ENCODE measurements at places on chromosomes 5 and 9.

DNA sequence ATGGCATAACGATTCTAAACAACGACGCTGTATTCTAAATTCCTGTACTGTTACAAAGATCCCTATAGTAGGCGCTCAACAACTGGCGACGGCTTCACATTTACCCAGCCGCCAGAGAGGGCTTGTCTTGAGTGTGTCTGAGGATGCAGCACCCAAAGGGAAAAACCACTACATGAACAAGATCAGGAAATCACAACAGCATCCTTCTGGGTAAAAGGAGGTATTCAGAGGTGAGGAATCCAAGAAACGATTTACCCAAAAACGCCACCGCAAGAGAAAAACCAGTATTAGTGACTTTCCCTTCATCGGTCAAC, 711 bp downstream of the TTC33 start:
- DNase-seq, result peak; percentile 57

DNA sequence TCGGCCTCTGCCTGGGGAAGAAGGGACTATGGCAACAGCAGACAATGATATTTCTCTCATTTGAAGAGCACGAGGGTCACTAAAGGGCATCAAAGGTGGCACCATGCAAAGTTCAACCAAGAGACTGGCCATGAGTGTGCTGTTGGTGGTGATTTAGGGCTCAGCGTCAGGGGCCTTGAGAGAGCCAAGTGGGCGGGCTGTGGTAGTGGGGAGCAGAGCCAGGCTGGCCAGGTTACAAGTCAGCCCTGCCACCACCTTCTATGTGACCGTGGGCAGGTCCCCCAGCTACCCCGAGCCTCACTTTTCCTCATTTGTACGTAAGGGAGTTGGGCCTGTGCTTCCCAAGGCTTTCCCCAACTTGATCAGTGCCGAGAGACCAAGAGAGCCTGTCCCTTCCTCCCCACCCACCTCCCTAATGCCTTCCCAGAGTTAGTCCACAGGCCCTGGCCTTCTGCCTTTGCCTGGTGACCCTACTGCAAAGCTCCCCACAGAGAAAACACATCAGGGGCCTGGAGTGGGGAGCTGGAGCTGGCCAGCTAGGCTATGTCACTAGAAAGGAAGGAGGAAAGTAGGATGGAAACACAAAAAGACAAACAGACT, 104.3 kb downstream of the PDE6A start:
- no peak for DNase-seq

- no peak for DNase-seq
Measured at GRCh38 chr5:51384281-51384840, 1.1 kb downstream of the ISL1 start.

- DNase-seq, result no peak
Measured at GRCh38 chr9:74122661-74123060, 374.5 kb upstream of the RORB start.

DNA sequence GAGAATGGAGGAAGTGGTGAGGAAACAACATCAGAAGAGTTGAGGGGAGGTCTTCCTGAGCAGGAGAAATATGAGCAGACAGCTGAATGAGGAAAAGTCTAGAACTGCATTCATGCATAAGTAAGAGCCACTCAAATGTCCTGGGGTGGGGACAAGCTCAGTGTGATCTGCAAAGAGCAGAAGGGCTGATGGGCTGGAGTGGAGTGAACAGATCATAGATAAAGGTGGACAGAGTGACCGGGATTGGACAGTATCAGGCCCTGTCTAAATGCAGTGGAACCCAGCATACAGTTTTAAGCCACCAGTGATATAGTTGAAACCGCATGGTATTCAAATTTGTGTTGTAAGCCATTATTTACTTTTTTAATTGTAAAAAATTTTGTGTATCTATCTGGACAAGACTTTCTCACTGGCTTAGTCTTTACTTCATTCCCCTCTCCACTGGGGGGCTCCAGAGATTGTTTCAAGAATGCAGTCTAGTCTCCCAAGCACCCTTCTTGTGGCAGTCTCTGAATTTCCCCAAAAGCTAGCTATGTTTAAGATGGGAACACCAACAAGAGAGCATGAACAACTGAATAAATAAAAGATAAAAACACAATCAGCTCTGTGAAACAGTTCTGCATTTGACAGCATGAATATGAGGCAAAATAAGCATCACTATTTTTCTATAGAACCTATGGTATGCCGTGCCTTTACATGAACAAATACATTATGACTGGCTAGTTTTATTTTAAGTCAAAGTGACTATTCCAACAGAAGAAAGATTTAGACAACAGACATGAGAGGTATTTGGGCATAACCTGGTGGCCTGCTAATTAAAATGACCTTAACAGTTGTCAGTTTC, 10.7 kb upstream of the STK32A start:
- no peak for DNase-seq

- no peak for DNase-seq
Measured at GRCh38 chr5:14760548-14761002, 96.1 kb downstream of the OTULIN start.

DNA sequence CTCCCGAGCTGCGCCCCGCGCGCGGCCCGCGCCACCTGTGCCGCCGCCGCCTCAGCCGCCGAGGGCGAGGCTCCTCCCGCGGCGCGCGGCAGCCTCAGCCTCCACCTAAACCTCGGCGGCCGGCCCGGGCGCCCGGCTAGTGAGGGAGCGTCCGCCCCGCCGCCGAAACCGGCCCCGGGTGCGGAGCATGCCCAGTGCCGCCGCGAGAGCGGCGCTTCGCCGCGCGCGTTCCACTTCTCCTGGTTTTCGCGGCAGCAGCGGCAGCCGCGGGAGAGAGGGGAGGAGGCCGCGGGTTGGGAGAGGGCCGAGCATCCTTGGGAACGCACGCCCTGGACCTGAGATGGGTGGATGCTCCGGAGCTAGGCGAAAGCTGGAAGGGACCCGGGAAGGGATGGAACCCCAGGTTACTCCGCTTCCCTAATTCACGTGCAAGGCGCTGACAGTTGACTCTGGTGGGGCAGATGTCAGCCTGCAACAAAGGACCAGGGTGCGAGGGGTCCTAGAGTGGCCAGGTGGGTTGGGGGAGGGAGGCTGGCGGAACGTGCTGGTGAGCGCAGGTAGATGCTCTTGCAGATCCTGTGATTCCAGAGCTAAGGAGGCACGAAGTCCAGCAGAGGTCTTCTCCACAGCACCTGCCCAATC, at the start of gene CTNND2:
CTNND2 (minus strand) TSS at position 182 of the 642 bp plus-strand sequence. CDS start 593 bp downstream, outside the sequence.
- no peak for DNase-seq

- peak; percentile 53 for DNase-seq
Measured at GRCh38 chr5:108728566-108729241, 19.0 kb upstream of the FER start.

GRCh38 chr9:136777359-136777758, 13.0 kb upstream of the LCN15 start:
- DNase-seq, result no peak

GRCh38 chr9:3963643-3964369, 336.1 kb downstream of the GLIS3 start:
- DNase-seq, result no peak

DNA sequence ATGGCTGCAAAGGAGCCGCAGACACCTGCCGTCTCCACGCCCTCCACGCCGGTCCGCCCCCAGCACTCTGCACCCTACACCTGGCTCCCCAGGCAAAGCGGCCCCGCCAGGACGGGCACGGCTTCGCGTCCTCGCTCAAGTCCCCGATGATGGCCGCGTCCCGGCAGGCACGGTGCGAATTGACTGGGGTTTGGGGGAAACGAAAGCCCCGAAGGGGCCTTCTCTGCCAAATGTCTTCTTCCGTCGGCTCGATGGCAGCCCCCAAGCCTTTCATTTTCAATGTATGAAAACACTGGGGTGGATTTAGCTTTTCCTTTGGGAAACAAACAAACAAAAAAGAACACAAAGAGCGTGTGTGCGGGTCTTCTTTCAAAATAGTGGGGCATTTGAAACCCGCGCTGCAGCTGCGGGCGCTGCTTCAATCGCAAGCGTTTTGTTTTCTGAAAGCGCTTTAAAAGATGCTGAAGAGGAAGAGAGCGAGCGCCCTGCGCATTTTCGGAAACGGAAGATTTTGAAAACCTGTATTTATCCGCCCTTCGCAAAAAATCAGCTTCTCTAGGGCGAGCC, 160.0 kb downstream of the RMI1 start:
- peak; percentile 9 for DNase-seq

DNA sequence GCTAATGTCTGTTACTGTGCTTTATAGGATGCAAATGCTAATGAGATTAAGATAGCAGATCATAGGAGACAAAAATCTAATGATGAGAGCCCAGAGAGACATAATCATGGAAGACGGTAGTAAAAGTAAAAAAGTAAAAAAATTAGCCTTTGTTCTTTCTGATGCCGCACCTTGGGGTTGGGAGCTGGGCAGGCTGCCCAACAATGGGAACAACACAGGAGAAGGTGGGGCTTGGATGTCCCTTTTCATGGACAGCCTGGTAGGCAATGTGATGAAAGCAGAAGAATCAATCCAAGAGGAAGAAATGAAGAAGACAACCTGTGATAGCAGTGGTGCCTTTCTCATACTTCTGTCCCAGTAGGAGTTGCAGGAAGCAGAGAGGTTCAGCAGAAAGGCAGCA, 57.2 kb downstream of the RAB14 start:
- DNase-seq, result no peak

DNA sequence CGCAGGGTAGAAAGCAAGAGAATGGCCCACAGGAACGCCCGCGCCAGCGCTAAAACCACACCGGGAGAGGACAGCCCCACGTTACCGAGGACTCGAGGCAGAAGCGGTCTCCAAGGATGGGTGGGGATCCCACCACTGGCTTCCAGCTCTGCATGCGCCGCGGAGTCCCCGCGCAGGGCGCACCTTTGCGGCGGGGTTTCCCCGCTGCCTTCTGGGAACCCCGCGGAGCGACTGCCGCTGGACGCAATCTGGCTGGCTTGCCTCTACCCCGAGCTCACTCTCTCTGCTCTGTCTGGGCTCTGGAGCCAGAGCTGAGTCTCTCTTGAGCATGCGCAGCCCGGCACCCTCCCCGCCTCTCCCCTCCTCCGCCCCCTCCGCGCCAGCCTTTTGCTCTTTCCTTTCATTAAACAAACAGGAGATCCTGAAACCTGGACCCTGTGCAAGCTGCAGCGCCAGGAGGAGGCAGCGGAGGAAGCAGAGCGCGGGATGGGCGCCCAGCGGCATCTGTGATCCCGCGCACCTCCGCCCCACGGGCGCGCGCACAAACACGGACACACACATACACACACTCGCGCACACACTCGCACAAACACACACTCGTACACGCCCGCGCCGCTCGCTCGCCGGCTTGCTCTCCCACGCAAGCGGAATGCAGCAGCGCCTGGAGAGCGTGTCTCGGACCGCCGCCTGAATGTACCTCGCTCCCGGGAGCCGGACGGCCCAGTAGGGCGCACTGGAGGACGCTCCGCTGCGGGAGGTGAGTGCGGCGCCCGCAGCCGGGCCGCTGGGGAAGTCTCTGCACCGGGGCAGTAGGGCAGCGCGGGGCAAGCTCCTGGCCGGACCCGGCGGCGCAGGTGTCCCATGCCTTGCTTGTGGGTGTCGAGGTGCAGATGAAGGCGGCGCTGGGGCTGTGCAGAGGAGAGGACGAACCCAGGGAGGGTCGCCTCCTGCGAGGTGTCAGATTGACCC, at the start of gene PLPPR1:
PLPPR1 (plus strand) TSS at position 382 of the 969 bp plus-strand sequence.
- DNase-seq, result no peak

DNA sequence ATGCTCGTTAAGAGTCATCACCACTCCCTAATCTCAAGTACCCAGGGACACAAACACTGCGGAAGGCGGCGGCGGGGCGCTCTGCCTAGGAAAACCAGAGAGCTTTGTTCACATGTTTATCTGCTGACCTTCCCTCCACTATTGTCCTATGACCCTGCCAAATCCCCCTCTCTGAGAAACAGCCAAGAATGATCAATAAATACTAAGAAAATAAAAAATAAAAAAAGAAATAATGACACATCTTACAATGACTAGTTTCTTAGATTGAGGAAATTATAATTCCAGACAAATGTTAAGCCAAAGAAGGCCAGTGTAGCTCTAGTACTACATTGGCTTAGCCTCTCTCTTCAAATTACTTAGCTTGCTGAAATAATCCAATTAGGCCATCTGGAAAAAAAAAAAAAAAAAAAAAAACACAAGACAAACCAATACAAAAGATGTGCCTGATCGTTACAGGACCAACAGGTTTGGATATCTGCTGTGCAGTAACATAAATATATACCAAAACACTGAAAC, 58.0 kb downstream of the ANXA2R start:
- DNase-seq, result no peak

DNA sequence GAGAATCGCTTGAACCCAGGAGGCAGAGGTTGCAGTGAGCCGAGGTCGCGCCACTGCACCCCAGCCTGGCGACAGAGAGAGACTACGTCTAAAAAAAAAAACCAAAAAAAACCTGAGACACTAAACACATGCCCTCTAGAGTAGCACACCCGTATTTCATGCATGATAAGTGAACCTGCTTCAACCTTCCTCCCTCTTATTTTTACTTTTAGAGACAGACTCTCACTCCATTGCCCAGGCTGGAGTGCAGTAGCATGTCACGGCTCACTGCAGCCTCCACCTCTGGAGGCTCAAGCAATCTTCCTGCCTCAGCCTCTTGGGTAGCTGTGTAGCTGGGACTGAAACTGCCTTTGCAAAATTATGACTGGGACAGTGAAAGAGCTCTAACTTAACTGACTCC, 17.6 kb upstream of the NANS start:
- no peak for DNase-seq

DNA sequence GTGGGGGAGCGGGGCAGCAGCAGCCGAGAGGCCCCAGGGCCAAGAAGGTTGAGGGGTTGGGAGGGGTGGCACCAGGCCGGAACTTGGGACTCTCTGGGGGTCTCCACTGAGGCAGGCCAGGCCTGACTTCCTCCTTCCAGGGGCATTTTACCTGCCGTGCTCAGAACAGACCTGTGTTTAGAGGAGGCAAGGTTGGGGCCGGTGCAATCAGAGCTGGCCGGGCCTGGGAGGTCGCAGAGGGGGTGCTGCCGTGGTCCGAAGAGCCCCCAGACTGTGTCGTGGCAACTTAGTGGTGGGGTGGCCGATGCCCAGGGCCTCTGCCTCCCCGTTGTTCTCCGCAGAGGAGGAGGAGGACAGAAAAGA, 21.8 kb downstream of the GLT6D1 start:
- no peak for DNase-seq

DNA sequence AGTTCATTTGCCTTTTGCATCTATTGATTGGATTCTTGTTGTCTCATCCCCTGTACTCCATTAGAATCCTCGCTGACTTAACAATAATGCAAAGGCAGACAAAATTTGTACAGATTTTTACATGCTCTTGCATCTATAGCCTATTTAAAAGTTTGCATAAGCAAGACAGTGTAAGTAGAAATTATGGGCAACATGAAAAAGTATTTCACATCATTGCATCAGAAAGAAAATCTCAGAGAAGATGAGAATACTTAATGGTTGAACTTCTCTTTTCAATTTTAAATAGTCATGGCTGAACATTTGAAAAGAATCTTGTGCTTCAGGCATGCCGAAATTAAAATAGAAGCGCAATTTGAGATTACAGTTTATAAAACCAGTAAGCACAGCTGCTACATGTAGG, 226.4 kb downstream of the EFNA5 start:
- DNase-seq, result no peak

GRCh38 chr9:14054096-14054495, 259.8 kb downstream of the NFIB start:
- no peak for DNase-seq

DNA sequence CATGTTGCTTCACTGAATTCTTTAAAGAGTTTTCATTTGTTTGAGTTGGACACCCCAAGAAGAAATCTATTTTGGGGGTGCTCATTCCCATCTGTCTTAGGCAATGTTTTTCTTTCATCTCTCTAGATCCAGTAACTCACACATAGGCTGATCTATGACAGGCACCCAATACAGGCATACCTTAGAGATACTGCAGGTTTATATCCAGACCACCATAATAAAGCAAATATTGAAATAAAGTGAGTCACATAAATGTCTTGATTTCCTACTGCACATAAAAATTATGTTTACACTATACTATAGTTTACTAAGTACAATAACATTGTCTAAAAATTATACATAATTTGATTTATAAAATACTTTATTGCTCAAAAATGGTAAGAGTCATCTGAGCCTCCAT, 364.5 kb downstream of the MTRR start:
- no peak for DNase-seq

Data from CD14-positive monocyte (primary cell).